ENCODE measurements at places on chromosomes 13 and 19. TPM values are rescaled to one million over a fixed set of nuclear protein-coding genes. Genes with fewer than 3 reads are reported as not detected.

The ATP4A gene
- not detected for total RNA-seq

GRCh38 chr19:1624458-1624857 lies 19.2 kb upstream of the UQCR11 start:
- H3K27ac ChIP-seq: no peak overlapping the region
- no peak overlapping the region for H3K4me3 ChIP-seq
- H3K36me3 ChIP-seq: peaks cover 16% of the 10 kb centered on the region

DNA sequence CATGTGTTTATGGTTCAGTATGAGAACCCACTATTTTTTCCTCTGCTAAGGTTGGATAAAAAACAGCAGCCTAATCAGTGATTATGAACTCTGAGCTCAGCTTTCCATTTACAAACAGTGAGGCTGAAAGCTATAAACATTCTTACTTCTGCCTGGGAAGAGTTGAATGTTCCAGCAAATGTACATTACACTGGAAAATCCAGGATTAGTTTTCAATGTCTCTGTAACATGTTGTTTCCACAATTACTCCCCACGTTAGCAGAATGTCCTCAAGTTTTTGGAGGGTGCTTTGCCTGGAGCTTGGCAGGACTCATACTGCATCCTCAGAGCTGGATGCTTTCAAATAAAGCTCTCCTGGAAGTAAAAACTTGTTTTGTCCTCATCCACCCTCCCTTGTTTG lies 150.4 kb downstream of the POSTN start:
- H3K4me1 ChIP-seq: no peaks in the 10 kb centered on the region
- no peaks in the 10 kb centered on the region for H3K36me3 ChIP-seq
- no peak overlapping the region for H3K27ac ChIP-seq
- no peak for DNase-seq

DNA sequence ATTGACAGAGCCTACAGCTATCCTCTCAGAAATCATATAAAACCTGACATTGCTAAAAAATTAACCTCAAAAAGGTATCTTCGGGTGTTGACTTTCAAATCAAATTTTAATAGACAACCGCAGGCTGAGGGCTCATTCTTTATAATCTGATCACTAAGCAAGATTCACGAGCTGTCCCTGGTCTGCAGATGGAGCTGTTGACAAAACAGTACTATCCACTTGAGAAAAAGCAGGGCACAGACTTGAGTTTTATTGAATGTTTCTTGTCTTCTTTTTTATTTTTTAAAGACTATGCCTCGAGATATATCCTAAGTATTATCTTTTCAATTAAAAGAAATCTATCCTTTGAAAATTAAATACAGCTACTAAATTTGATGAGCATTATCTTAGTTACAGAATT lies 540.5 kb downstream of the PCDH9 start:
- H3K4me3 ChIP-seq: no peak overlapping the region
- H3K27me3 ChIP-seq: no peaks in the 10 kb centered on the region
- H3K27ac ChIP-seq: no peak overlapping the region
- no peak for DNase-seq

DNA sequence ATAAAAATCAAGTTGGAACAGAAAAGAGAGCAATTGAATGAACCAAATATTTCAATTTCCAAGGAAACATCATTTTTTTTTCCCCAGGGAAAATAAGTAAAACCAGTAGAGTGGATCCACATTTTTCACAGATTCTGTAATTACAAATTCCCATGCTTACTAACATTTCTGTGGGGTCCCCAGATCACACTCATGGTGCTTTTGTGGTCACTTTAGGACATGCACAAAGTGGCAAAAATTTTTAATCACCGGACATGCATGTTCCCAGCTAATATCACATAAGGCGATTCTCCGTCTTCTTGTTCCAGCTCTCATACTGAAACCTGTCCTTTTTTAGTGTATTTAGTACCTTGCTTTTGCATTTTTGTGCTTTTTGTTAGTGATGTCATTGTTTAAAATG lies 748.2 kb upstream of the SLITRK1 start:
- H3K4me3 ChIP-seq: no peak overlapping the region
- DNase-seq: no peak
- H3K27ac ChIP-seq: no peak overlapping the region
- no peaks in the 10 kb centered on the region for H3K36me3 ChIP-seq
- H3K27me3 ChIP-seq: no peaks in the 10 kb centered on the region

DNA sequence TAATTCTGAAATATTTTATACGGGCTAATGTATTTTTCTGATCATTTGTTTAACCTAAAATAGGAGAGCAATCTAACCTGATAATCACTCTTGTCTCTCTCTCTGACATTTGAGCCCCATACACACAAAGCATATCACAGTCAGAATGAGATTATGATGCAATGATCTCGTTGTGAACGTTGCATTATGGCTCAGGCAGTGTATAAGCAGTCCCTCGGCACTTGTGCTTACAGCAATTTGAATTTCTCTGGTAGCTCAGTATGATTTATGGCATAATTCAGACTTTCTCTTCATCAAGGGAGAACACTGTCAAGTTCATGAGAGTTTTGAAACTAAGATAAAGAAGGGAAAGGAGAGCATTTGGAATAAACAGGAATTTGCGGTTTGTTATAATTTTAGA lies 256.1 kb downstream of the DACH1 start:
- DNase-seq: no peak
- H3K4me1 ChIP-seq: no peaks in the 10 kb centered on the region
- H3K27ac ChIP-seq: no peak overlapping the region
- H3K27me3 ChIP-seq: no peaks in the 10 kb centered on the region
- no peak overlapping the region for H3K4me3 ChIP-seq
- no peaks in the 10 kb centered on the region for H3K36me3 ChIP-seq

GRCh38 chr13:93343097-93343496 lies 116.5 kb downstream of the GPC6 start:
- H3K27ac ChIP-seq: no peak overlapping the region
- DNase-seq: no peak
- H3K27me3 ChIP-seq: no peaks in the 10 kb centered on the region
- no peaks in the 10 kb centered on the region for H3K36me3 ChIP-seq
- H3K4me1 ChIP-seq: no peaks in the 10 kb centered on the region

The ZNF573 gene
- total RNA-seq: 12.8 TPM

The SLITRK5 gene
- not detected for total RNA-seq

The CDKN2D gene
- total RNA-seq: 18.1 TPM

DNA sequence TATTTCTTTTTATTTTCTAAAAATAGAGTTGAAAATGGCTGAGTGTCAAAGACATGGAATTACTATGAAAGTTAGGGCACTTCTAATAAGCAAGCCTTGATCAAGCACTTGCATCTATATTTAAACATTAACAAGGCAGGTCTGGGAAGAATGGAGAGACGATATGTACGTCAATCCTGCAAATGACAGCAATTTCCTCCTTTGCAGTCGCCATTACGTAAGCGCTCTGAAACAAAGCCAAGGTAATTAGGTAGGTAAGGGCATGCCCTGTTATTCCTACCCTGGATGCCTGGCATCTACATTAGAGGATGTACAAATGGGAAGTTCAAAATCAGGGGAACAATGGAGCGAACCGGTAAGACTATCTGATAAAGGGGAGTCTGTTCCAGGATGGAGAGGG lies 664.0 kb upstream of the ARGLU1 start:
- no peaks in the 10 kb centered on the region for H3K4me1 ChIP-seq
- no peak for DNase-seq
- H3K27me3 ChIP-seq: no peaks in the 10 kb centered on the region

GRCh38 chr13:58048670-58049069 lies 417.1 kb downstream of the PCDH17 start:
- DNase-seq: no peak
- no peak overlapping the region for H3K27ac ChIP-seq
- H3K27me3 ChIP-seq: no peaks in the 10 kb centered on the region

DNA sequence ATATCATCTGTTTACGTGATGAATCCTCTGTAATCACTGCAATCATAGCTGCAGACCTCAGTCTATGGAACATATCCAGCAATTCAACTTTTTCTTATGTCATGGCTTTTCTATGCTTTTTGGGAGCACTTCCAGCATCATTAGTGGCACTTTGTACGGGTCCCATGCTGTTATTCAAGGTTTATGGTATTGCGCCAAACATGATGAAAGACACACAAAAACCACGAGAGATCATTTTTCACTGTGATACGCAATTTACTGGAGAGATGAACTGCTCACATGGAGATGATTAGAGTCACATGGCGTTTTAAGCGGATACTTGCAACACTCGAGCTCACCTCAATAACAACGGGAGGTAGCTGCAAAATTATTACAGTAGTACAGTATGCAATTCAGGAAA lies 2101.7 kb upstream of the PCDH20 start:
- no peaks in the 10 kb centered on the region for H3K4me1 ChIP-seq
- H3K4me3 ChIP-seq: no peak overlapping the region
- no peak overlapping the region for H3K27ac ChIP-seq
- DNase-seq: no peak
- no peaks in the 10 kb centered on the region for H3K36me3 ChIP-seq
- H3K27me3 ChIP-seq: no peaks in the 10 kb centered on the region

GRCh38 chr13:53254500-53254899 lies 225.9 kb downstream of the OLFM4 start:
- H3K27me3 ChIP-seq: no peaks in the 10 kb centered on the region
- H3K4me1 ChIP-seq: no peaks in the 10 kb centered on the region
- no peak for DNase-seq
- H3K4me3 ChIP-seq: no peak overlapping the region

DNA sequence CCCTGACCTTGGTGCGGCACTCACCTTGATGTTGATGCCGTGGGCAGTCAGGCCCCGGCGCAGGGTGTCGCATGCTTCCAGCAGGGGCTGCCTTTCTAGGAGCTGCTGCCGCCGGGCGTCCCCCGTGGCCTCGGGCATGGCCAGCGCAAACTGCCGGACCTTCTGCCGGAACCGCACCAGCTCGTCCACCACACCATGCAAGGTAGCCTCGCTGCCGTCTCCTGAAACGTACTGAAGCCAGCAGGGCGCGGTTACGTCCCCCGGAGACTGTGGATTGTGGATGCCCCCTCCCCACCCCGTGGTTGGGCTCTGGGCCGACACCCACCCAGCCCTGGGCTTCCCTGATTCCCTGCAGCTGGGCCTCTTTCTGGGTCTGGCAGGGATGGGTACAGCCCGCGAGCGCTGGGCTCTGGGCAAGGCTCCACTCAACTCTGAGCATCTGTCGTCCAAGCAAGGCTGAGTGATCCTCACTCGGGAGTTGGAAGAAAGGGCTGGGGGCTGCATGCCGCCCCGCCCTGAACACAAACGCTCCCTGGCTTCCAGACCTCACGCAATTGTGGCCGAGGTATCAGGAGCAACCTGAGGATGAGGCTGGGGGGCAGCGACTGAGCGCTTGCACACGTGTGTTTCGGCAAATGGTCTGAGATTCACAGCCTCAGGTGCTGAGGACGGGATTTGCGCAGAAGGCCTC lies 27.1 kb downstream of the NAXD start:
- H3K36me3 ChIP-seq: peaks cover 3% of the 10 kb centered on the region
- no peak overlapping the region for H3K27ac ChIP-seq
- DNase-seq: no peak
- peaks cover 13% of the 10 kb centered on the region for H3K4me1 ChIP-seq
- H3K27me3 ChIP-seq: no peaks in the 10 kb centered on the region

- no peak overlapping the region for H3K4me3 ChIP-seq
- no peak for DNase-seq
- no peaks in the 10 kb centered on the region for H3K27me3 ChIP-seq
- no peak overlapping the region for H3K27ac ChIP-seq
These were observed 101.7 kb downstream of the TNFRSF19 start for GRCh38 chr13:23671897-23672296.

GRCh38 chr13:52703482-52703881 lies 36.1 kb downstream of the CNMD start:
- H3K27me3 ChIP-seq: no peaks in the 10 kb centered on the region
- no peak overlapping the region for H3K27ac ChIP-seq
- H3K36me3 ChIP-seq: no peaks in the 10 kb centered on the region
- no peak for DNase-seq
- H3K4me3 ChIP-seq: no peak overlapping the region

GRCh38 chr19:37362733-37363132 lies 8.2 kb upstream of the ZNF527 start:
- H3K4me3 ChIP-seq: no peak overlapping the region
- DNase-seq: no peak
- peaks cover 12% of the 10 kb centered on the region for H3K36me3 ChIP-seq

DNA sequence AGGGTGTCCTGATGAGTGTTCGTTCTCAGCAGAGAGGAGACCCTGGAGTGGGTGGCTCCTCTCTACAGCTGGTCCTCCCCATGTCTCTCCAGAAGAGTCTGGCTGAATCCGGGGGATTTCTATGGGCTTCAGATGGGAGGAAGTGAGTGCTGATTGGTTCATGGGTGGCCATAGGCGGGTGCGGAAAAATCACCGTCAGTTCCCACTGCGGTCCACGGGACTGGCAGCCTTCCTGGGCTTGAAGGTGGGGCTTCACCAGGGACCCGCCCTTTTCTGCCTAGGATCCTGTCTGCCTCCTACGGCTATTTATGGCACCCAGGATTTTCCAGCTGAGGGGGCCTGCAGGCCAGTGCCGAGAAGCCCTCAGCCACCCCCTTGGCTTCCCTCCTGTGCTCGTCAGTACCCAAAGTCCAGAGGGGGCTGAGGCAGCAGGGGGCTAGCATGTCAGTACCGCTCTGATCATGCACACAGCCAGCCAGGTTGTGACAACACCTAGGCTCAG lies 18.4 kb downstream of the CPB2 start:
- H3K27me3 ChIP-seq: no peaks in the 10 kb centered on the region
- no peaks in the 10 kb centered on the region for H3K4me1 ChIP-seq
- DNase-seq: no peak
- H3K4me3 ChIP-seq: no peak overlapping the region
- no peaks in the 10 kb centered on the region for H3K36me3 ChIP-seq

DNA sequence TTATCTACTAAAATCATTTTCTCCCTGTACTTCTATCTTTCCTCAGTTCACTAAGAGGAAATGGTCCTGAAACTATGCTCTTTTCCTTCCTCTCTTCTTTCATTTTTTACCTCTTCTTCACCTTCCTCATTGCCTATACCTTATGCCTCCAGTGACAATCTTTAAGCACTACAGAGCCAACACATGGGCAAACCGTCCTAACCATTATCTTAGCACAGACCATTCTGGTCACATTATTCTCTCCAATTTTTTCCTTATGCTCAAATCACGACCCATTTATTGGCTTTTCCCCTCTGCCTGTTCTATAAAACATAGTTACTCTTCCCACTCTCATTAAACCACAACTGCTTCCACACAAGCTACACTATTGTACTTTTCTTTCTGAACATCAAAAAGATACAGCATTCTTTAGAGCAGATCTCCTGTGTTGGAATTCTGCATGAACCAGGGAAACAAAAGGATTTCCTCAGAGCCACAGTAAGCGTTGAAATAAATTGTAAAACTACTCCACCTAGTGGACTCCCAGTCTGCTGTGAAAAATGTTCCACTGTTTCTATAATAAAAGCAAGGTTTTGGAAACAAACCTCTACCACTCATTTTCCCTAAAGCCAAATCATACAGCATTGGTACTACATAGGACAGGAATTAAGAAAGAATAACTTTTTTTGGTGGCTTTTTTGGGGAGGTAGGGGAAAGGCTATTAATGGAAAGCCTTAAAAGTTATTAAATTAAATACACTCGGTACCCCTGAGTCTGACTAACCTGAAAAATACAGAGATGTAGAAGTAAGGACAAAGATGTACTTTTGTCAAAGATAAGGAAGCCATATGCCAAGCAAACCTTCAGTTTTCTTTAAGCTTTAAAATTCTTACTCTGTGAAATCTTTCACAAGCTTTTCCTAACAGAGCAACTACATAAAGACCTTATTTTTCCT lies 19.5 kb downstream of the NUFIP1 start:
- DNase-seq: no peak
- peak overlapping the region; percentile 80 for H3K27ac ChIP-seq
- H3K4me1 ChIP-seq: peaks cover 51% of the 10 kb centered on the region

GRCh38 chr13:41271456-41272285 lies 8.3 kb upstream of the MTRF1 start:
- no peaks in the 10 kb centered on the region for H3K27me3 ChIP-seq
- H3K4me1 ChIP-seq: no peaks in the 10 kb centered on the region
- no peak for DNase-seq
- H3K36me3 ChIP-seq: no peaks in the 10 kb centered on the region
- H3K4me3 ChIP-seq: no peak overlapping the region
- H3K27ac ChIP-seq: no peak overlapping the region
